HepG2 (cell line): ENCODE measurements at places on chromosomes 4 and X. TPM values are rescaled to one million over a fixed set of nuclear protein-coding genes. Genes with fewer than 3 reads are reported as not detected.

Gene TMEM271
- not detected in 2 replicates for polyA plus RNA-seq

Gene PDE5A
- 0.20 and 0.22 TPM in 2 replicates for polyA plus RNA-seq

Gene DMRTC1
- polyA plus RNA-seq: not detected in 2 replicates

Gene MAGEB3
- not detected in 2 replicates for polyA plus RNA-seq

DNA sequence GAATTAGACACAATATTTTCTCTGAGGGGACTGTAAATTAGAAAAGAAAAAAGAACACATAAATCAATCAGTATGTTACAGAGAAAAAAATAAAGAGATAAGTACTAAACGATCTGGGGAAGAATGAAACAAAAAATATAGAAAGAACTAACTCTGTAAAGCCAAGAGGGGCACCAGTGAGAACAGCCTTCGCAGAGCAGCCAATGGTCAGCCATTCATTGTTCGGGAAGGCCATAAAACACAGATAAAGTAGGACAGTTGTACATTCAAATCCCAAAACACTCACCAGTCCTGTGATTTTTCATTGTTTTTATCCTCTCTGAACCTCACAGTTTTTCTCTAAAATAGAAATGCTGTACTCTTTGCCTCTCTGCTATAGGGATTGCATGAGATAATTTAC lies 127.9 kb downstream of the NEK1 start:
- DNase-seq: no peak

- DNase-seq: no peak
These were observed 38.6 kb downstream of the MFAP3L start for GRCh38 chr4:169987327-169988228.

- DNase-seq: no peak
These were observed 18.4 kb upstream of the ACE2 start for GRCh38 chrX:15619053-15619755.
